ENCODE measurements at places on chromosomes 2 and 18.
A peak's percentile ranks its signal among the peaks of the same experiment; 100 is the strongest.

GRCh38 chr2:161434118-161434517 lies 18.0 kb downstream of the TBR1 start:
- DNase-seq: no peak

DNA sequence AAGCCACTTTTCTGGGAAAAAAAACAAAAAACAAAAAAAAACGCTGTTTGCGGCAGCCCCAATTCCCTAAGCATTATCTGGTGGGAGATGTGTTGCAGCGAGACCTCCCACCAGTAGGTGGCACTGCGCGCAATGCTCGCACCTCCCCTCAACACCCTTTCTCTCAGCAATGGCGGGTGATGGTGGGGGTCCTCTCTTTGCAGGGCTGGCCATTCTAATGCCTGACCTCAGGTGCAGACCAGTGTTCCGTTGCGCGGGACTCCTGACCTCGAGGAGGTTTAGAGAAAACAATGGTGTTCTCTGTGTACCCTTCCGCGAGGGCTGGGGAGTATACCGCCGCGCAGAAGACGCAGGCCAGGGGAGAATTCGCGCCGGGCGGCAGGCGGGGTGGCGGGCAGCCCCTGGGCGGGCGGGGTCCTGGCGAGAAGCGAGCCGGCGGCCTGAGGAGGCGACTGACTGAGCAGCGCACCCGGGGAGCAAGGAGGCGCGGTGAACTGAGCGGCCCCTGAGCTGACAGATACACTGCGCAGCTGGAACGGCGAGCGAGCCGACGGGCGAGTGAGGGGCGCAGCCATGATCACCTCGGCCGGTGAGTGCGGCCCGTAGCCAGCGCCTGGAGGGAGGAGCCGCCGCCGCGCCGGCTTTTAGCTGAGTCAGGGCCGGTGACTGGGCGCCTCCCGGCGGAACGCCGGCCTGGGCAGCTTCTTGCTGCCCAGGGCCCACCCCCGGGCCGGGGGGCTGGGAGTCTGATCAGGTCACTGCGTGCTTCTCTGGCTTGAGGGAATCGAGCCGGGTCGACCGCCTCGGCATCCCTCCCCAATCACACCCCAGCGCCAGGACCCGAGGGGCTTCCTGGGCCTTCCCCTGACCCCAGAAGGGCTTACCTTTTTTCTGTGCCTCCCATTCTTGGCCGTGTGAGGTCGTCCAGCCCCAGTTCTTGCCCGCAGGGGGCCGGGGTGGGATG lies at the start of gene PSMD1:
PSMD1 (plus strand) TSS at position 415 of the 964 bp plus-strand sequence; CDS start at position 574, 159 bp downstream.
- DNase-seq: peak; percentile 97

GRCh38 chr2:232321156-232321816 lies 57.3 kb upstream of the ALPP start:
- DNase-seq: peak; percentile 56

DNA sequence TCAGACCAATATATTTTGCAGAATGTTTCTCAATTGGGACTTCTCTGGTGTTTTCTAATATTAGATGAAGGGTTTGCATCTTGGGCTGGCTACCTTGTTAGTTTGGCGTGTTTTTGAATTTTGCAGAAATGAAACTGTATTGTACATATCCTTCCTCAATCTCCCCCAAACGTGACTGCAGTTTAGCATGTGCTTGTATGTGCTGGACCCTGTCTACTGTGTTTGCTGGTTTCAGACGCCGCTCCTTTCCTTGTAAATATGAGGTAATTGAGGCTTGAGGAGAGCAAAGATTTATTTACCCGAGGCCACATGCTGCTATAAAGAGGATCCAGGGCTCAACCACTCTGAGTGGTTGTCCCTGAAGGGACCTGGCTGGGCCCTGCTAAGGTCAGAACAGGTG lies 57.2 kb downstream of the NGEF start:
- DNase-seq: no peak

- DNase-seq: no peak
Observed at GRCh38 chr2:159155320-159155719, 131.2 kb downstream of the WDSUB1 start.

GRCh38 chr18:23077493-23078256 lies 57.6 kb upstream of the CABLES1 start:
- peak; percentile 50 for DNase-seq

GRCh38 chr18:36187193-36187825 lies at the start of gene MOCOS:
Gene MOCOS, plus strand, starts transcription at chr18:36187497. Its CDS starts 43 bp downstream, at chr18:36187540.
- peak; percentile 46 for DNase-seq

GRCh38 chr2:42125841-42126594 lies 43.1 kb upstream of the EML4 start:
- DNase-seq: peak; percentile 76

- no peak for DNase-seq
Observed at GRCh38 chr2:211454679-211455078, 898.3 kb downstream of the CPS1 start.

DNA sequence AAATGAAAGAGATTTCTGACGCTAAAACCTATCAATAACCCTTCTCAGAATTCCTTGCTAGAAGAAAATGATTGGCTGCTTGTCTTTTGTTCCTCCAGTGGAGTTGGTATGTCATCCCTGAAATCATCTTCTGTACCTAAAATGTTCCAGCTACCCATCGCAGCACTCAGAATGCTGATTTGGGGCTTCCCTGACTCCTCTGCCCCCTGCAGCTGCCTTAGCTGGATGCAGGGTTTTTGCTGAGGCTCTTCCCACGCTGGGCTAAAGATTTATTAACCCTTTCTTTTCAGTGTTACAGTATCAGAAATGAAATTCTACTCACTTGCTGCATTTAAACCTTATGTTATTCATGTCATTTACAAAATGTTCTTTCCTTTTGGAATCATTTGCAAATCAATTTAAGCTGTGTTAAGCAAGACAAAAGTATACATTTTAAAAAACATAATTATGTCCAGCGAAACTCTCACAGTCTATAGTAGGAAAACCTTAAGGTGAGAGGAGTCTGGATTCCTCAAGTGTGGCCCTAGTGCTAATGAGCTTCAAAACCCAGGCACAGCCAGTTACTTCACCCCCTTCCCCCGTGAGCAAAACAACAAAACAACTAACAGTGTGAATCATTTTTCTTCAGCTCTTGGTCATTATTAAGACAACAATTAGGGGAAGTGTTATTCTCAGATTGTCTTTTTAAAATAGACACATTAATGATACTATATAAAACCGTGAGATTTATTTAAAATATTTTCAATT lies 32.8 kb downstream of the PKP4 start:
- DNase-seq: no peak
